ENCODE measurements at places on chromosomes 5 and 9.

DNA sequence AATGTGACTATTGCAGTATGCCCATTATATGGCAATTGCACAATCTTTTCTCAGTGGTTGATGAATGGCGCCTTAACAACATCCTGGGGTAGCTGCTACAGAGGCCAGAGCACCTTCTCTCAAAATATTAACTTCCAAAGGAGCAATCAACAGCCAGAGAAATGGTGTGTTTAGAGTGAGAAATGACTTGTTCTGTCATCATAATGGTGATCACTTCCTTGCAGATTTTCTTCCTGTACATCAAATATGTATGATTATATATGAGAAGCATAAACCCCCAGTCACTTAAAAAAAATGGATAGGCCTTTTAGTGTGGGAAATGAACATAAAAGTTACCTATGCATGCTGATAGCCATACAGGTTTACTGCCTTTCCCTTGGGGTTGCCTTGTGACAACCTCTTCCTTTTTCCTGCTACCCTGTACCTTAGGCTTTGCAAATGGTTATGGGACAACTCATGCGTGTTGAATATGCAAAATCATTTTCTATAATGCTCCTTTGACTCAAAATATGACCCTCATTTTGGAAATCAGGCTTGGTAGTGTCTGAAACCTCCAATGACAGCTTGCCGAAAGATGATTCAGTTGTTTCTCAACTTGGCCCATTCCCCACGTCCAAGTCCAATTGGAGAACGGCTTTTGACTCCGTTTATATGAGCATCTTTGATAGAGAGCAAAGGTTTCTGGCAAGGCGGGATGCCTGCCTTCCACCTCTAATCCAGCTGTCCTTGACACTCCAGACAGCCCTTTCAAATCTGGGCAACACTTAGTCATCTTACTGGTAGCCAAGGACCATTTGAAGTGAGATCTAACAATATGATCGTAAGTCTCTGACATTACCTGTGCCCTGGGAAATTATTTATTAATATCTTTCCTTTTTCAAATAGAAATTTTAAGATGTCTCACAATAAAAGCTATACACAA lies 69.3 kb downstream of the SLC1A1 start:
- ATAC-seq = no peak

DNA sequence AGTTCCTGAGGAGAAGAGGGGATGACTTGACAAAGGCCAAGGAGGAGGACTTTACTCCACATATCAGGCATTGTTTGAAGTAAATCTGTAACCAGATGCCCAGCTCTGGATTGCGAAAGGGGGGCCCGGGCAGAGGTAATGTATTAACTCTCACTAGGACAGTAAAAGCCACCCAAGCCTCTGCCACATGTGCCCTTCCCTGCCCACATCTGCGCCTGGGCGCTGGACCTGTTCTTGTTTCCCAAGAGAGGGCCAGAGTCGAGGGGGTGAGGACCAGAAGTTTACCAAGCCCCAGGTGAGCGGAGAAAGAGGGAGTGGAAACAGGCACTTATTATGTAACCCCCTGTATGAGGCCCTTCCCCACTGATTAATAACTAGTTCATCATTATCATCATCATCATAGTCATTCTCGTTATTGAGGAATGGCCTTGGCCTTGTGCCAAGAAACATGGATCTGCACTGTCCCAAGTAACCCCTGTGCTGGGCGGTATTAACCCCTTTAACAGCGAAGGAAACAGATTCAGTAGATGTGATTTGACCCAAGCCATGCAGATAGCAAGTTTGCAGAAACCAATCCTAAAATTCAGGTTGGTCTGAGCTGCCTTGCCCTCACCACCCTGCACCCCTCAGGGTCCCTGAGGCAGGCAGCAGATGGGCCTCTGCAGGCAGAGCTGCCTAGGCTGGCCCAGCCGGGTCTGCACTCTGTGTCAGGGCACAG lies at the start of gene SLC23A1:
SLC23A1 (minus strand) TSS at position 23 of the 718 bp plus-strand sequence. CDS start 44 bp downstream, outside the sequence.
- ATAC-seq = no peak

GRCh38 chr5:66629446-66629845 lies 33.3 kb downstream of the MAST4 start:
- ATAC-seq = no peak

DNA sequence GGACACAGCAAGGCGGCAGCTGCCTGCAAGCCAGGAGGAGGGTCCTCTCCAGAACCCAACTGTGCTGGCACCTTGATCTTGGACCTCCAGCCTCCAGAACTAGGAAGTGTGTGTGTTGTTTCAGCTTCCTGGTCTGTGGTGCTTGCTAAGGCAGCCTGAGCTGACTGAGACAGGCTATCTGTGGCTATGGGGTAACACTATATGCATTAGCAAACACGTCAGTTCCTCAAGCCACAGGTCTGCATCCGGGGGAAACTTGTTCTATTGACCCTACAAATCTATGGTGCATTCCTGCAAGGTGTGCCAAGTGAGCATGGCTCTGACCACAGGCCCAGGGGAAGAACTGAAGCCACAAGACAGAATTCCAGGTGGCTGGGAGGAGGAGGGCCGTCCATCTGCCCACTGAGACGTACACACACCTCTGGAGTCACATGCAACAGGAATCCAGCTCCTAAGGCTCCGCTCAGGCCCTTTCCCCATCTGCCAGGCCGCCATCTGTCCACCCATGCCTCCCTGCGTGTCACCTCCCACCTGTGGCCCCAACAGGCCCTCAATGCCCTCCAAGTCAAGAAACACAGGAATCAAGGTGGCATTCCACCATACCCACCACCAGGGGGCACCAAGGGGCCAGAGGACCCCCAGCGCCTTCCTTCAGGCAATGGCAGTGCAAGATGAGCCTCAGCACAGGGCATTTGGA lies 174.9 kb downstream of the ROR2 start:
- peak; percentile 39 for ATAC-seq

DNA sequence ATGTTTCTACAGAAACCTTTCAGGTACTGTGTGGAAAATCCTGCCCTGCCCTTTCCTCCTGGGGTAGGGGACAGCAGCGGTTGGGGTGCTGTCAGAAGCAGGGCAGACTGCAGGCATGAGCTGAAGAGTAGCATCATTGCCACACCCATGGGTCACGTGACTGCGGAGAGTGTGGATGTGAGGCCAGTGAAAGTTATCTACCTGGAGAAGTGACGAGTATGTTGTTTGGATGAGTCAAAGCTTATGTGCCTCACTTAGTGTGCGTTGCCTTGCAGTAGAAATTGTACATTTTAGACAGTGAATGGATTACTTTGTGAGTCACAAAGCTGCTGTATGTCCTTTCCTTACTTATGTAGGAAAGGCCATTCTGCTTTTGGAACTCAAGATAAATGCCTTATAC lies 21.7 kb upstream of the ACTBL2 start:
- peak; percentile 74 for ATAC-seq

DNA sequence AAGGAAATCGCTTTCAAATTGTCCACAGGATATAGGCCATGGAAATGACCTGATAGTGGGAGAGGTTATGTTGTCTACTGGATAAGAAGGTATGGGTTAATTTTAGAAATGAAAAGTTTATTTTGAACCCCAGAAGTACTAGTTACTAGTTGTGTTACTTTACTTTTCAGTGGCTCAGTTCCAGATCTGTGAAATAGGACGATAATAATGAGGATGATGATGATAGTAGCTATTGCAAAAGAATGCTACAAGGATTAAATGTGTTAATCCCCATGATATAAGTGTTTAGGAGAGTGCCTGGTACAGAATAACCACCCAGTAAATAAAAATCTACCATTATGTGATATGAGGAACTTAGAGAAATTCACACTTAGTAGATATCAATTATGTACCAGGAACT lies 120.8 kb downstream of the PDE4D start:
- no peak for ATAC-seq

- ATAC-seq = peak; percentile 78
These were observed 12.4 kb downstream of the CBY3 start for GRCh38 chr5:179668391-179668790.

DNA sequence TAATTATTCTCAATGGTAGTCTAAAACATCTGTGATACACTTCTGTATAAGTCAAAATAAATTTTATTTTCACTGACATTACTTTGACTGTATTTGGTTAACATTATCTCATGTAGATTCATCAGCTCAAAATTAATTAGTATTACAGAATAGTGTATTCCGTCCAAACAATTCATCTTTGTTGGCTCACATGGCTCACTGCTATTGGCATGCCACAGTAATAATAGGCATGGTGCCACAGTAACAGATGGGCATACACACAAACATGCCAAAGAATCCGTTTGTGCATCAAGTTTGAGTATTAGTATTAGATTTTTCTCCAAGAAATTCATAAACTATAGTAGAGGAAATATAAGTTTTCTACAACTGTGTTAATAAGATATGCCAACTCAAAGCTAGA lies 14.2 kb downstream of the AP3B1 start:
- ATAC-seq = no peak

DNA sequence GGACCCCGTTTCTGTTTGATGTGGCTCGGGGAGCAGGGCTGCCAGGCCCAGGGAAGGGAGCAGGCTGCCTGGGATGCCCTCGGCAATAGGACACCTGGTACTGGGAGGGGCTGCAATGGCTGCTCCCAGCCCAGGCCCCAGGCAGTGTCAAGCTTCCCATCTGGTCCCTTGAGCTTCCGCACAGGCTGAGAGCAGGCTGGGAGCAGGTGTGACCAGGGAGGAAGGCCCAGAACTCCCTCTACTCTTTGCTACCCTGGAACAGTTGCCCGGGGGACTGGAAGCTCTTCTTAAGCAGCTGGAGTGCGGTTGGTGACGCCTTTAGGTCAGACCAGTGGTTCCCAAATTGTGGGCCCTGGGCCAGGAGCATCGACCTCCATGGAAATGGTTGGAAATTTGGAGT lies 186.9 kb downstream of the GADD45G start:
- ATAC-seq = no peak

DNA sequence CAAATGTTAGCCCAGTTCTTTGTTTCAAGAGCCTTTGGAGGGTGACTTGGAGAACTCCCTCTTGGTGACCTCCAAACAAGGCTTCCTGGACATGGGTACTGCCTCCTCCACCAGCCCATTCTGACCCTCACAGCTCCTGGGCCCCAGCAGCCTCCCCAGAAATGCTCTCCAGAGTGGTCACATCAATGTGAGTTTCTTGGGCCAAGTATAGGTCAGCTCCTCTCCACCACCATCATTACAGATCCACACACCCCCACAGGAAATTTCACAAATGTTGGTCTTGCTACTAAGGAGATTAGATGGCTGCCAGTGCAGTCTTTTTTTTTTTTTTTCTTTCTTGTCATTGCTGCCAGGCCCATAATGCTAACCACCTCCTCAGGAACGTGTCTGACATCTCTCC lies 410.7 kb downstream of the DTWD2 start:
- ATAC-seq = no peak

DNA sequence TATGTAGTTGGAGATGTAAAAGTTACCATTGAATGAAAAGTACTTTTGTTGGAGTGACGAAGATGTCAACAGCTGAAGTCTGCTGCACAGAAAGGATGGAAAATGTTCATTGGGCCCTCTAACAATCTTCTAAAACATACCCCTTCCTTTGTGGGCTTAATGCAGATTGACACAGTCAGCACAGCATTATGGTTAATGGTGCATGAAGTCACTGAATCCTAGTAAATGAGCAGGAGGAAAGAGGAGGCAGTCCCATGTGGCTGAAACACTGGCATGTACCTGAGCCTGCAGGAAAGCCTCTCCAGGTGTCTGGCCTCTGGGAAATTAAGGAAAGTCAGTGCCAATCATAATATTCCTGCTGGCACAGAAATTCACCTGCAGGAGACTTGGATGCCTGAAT lies 153.8 kb downstream of the ARL15 start:
- ATAC-seq = no peak

DNA sequence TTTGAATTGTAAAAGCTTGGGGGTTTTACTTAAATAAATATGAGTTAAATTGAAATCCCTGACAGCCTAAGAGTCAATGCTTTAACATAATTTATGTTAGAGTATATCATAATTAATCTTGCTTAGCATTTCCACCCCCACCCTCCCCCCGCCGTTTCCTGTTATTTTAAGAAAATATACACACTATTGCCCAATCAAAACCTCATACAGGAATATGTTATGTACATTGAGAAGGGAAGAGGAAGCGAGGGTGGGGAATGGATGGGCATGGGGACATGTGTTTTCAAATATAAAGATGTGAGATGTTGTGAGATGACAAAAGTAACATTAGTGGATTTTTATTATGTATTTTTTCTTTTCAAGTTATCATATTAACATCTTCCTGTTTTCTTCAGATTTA lies 561.1 kb upstream of the MEF2C start:
- no peak for ATAC-seq
